ENCODE measurements at places on chromosomes 4 and X.

- no peak for DNase-seq
Measured at GRCh38 chr4:101008503-101008902, 338.8 kb downstream of the PPP3CA start.

- DNase-seq = no peak
Measured at GRCh38 chr4:11271263-11271662, 157.4 kb downstream of the HS3ST1 start.

DNA sequence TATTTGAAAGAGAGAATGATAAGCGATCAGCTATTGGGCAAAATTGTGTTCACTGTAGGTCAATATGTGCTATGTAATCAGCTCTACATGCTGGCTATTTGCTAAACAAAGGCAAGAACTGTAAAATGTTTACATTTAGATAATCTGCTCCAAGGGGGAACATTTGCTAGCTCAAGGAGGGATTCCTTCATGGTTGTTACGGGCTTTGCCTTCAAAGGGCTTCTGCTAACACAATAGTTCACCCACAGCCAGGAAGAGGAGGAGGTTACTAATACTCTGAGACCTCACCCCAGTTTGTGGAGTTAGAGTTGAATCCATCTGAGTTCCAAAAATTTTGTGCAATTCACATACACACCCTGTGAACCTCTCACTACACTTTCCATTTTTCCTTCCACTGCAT is 107.6 kb upstream of the BMP3 start:
- no peak for DNase-seq

GRCh38 chr4:8909548-8909947 is 37.9 kb upstream of the HMX1 start:
- DNase-seq = no peak

DNA sequence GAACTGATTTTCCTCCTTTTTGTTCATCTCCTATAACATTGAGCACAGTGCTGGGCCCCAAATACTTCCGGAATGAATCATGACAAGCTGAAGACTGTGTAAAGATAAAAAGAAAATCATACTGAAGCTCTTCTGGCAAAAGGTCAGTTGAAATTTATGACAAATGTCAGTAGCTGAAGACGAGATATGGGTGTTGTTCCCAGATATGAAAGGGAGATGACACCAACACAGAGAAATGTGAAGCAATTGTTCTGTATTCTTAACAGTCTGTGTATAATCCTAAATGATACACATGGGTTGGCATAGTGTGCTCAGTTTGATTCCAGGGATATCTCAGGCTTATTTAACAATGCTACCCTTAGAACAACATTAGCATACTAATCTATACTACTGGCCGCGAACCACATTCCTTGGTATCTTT is 170.5 kb upstream of the PITX2 start:
- no peak for DNase-seq

- no peak for DNase-seq
Measured at GRCh38 chr4:184616633-184617551, 32.4 kb downstream of the CASP3 start.

- no peak for DNase-seq
Measured at GRCh38 chr4:1478766-1479355, 72.6 kb upstream of the NKX1-1 start.

GRCh38 chrX:39721566-39722279 is 376.0 kb downstream of the BCOR start:
- no peak for DNase-seq

DNA sequence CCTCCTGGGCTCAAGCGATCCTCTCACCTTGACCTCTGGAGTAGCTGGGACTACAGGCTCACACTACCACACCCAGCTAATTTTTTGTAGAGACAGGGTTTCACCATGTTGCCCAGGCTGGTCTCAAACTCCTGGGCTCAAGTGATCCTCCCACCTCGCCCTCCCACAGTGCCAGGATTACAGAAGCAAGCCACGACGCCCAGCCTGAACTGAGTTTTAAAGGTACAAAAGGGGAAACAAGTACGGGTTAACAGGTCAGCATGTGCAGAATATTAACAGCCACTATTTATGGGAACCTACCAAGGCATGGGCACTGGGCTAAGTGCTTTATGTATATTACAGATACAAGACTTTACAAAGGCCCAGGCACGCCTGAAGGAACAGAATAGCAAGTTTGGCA is 164.3 kb upstream of the GPC4 start:
- no peak for DNase-seq

Measured in SK-N-MC (cell line).